ENCODE measurements at places on chromosomes 6 and 20.

GRCh38 chr6:133108419-133108818 lies 132.7 kb upstream of the EYA4 start:
- no peak for DNase-seq
- H3K4me1 ChIP-seq: no peaks in the 10 kb centered on the region
- no peaks in the 10 kb centered on the region for H3K36me3 ChIP-seq

GRCh38 chr6:105326833-105327770 lies 75.8 kb downstream of the PREP start:
- H3K4me3 ChIP-seq: no peak overlapping the region
- no peak overlapping the region for H3K27ac ChIP-seq
- H3K27me3 ChIP-seq: no peaks in the 10 kb centered on the region
- peaks cover 25% of the 10 kb centered on the region for H3K36me3 ChIP-seq
- peaks cover 3% of the 10 kb centered on the region for H3K4me1 ChIP-seq
- DNase-seq: peak; percentile 83

DNA sequence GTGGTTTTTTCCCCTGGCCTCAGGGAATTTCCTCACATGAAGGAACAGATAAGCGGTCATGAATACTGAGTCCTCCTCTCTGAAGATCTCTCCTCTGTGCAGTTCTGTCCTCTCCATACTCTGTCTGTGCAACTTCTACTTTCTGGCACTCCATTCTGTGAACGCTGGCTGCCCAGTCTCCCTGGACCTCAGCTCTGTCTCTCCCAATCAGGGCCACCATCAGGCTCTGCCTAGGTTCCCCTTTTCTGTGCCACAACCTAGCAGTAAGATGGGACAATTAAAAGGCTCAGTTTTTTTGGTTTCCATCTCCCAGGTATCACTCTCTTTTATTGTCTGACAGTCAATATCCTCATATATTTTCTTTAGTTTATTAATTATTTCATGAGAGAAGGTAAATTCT lies 4.8 kb upstream of the ADGB start:
- no peak overlapping the region for H3K27ac ChIP-seq
- DNase-seq: no peak
- no peaks in the 10 kb centered on the region for H3K36me3 ChIP-seq
- no peaks in the 10 kb centered on the region for H3K4me1 ChIP-seq

DNA sequence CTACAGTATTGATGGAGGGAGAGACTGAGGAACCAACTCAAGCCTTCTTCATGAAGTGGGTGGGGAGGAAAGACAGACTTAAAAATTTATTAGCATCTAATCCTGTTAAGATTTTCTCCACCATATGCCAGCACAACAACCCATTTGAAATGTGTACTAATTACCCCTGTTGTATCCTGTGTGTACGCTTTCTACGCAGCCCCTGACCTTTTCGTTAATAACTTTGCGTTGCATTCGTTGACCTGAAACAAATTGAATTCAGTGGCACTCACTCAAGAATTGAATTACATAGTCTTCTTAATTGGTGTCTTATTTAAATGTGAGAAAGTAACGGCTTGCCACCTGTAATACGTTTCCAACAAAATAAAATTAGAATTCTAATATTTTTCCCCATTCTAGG lies 113.9 kb downstream of the LINC00237 start:
- H3K27ac ChIP-seq: no peak overlapping the region
- H3K4me1 ChIP-seq: no peaks in the 10 kb centered on the region
- H3K36me3 ChIP-seq: no peaks in the 10 kb centered on the region
- H3K4me3 ChIP-seq: no peak overlapping the region

- no peak for DNase-seq
- no peaks in the 10 kb centered on the region for H3K27me3 ChIP-seq
- no peak overlapping the region for H3K4me3 ChIP-seq
- peaks cover 8% of the 10 kb centered on the region for H3K36me3 ChIP-seq
- H3K4me1 ChIP-seq: no peaks in the 10 kb centered on the region
- H3K27ac ChIP-seq: no peak overlapping the region
Observed at GRCh38 chr20:3651204-3651962, 11.8 kb downstream of the GFRA4 start.

- peak overlapping the region; percentile 48 for H3K4me3 ChIP-seq
- H3K27me3 ChIP-seq: peaks cover 39% of the 10 kb centered on the region
- H3K36me3 ChIP-seq: no peaks in the 10 kb centered on the region
- no peaks in the 10 kb centered on the region for H3K4me1 ChIP-seq
- H3K27ac ChIP-seq: no peak overlapping the region
Observed at GRCh38 chr6:28207510-28208110, 17.5 kb upstream of the ZSCAN9 start.

- H3K27me3 ChIP-seq: peaks cover 4% of the 10 kb centered on the region
- peak; percentile 51 for DNase-seq
- H3K4me3 ChIP-seq: no peak overlapping the region
- H3K27ac ChIP-seq: no peak overlapping the region
Observed at GRCh38 chr20:2626853-2627541, 25.4 kb upstream of the NOP56 start.

- DNase-seq: no peak
- H3K27me3 ChIP-seq: no peaks in the 10 kb centered on the region
- H3K36me3 ChIP-seq: peaks cover 3% of the 10 kb centered on the region
- H3K4me1 ChIP-seq: peaks cover 42% of the 10 kb centered on the region
- no peak overlapping the region for H3K4me3 ChIP-seq
Observed at GRCh38 chr20:63951398-63952209, 4.6 kb downstream of the UCKL1 start.

DNA sequence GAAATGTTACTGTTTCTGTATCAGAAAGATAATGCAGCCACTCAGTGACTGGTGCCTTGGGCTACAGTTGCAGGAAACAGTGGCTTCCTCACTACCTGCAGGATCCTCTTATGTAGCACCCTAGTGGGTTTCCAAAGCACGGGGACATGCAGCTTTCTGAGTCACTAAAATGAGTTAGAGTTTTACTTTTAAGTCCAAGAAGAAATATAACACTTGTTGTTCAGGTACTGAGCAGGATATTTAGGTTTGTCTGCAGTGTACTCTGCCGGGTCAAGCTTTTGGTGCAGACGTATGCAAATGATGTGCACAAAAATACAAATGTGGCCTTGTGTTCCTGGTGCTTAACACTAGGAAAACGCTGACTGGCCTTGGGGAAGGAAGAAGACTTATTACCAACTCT lies 22.0 kb downstream of the ACSS1 start:
- DNase-seq: no peak
- H3K36me3 ChIP-seq: no peaks in the 10 kb centered on the region
- peaks cover 3% of the 10 kb centered on the region for H3K27me3 ChIP-seq
- no peak overlapping the region for H3K4me3 ChIP-seq
- peaks cover 7% of the 10 kb centered on the region for H3K4me1 ChIP-seq

All from IMR-90 (cell line).